Activated T-cell treated with anti-CD3 and anti-CD28 coated beads for 48 hours (primary cell): ENCODE measurements at places on chromosomes 6 and 20.

DNA sequence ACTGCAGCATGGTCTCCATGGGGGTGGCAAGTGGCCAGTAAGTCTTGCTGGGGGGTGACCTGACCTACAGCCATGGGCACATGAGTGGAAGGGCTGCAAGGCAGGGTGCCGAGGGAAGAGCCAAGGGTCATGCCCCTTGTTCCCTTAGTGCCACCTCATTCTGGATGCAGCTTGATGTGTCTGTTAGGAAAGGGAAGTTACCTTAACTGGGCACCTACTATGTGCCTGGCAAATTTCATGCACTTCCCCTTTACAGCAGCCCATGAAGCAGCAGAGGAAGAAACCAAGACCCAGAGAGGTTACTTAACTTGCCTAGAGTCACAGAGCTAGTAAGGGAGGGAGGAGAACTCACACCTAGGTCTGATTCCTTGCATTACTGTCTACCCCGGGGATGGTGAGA lies 174.0 kb downstream of the MRPL14 start:
- DNase-seq: no peak

GRCh38 chr20:33881989-33882388 lies 70.8 kb downstream of the CHMP4B start:
- no peak for DNase-seq

DNA sequence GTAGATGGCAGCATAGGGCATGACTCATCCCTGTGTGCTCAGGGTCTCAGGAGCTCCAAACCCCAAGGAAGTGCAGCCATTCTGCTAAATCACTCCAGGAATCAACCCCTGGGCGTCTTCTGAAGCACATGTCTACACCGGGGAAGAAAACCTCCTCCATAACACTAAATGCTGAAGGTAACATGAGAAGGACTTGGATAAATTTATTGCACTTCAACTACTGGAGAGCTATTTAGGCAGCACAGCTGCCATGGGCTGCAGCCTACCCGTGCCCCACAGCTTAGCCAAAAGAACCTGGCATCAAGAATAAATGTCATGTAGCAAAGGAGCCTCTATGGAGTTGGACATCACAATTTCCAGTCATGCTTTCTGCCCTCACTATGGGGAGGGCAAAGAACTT lies 152.4 kb upstream of the PROKR2 start:
- no peak for DNase-seq

DNA sequence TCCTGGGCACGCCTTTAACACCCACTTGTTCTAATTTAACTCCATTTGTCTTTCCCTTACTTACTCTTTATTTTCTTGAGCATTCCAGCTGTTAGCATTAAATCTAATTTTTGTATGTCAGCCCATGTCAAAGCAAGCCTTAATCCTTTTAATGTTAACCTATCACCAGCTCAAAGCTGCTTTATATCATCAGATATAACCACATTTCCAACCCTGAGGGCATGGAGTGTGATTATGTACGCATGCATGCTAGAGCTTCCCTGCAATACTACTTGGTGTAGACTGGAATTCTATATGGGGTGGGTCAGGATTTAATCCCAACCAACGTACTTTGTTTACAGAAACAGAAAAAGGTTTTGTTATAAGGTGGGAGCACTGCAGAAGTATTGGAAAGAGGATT lies 139.4 kb upstream of the HMGN3 start:
- no peak for DNase-seq

- DNase-seq: peak; percentile 10
These were observed at the start of gene PRSS35 for GRCh38 chr6:83511901-83512681. Gene PRSS35, plus strand, starts transcription at chr6:83512534. Its CDS starts 10,908 bp downstream, at chr6:83523442.

DNA sequence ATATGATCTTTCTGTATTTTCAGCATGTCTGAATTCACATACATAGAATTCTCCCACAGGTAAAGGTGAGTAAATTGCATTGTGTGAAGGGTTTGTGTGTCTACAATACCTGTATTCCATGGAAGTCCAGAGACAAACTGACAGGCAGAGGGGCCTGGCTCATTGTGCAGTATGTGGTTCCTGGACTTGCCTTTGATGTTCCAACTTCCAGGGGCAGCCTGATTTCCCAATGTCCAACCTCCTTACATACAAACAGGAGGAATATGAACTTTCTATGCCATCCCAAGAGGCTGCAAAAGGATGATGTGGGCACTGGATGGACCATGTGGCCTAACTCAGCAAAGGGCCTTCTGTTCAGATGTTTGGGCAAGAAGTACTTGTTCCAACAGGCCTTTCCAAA lies 58.5 kb downstream of the LYRM4 start:
- no peak for DNase-seq

- DNase-seq: no peak
These were observed 81.1 kb downstream of the ATP9A start for GRCh38 chr20:51687108-51687507.

DNA sequence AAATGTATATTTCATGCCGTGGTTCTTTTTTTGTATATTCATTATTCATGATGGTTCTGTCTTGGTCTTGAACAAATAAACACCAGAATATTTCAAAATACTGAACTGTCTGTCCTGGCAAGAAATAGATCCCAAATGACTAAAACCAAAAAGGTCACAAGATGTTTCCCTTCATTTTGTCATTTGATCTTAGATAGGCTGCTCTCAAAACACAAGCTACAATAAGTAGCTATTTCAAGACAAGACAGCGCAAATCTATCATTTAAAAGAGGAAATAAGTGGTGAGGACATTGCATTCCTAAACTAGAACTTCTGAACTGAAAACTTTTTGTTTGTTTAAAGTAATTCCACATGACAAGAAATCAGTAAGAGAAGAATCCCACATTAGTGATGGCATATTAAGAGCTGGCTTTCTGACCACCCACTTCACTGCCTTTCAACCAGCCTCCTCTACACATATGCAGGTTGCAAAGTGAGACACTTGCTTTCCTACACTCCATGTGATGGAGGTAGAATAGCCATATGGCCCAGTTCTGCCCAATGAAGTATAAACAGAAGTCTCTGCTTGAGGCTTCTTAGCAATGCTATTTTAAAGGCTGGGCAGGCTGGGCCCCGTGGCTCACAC lies 54.4 kb upstream of the CCDC28A start:
- DNase-seq: no peak

DNA sequence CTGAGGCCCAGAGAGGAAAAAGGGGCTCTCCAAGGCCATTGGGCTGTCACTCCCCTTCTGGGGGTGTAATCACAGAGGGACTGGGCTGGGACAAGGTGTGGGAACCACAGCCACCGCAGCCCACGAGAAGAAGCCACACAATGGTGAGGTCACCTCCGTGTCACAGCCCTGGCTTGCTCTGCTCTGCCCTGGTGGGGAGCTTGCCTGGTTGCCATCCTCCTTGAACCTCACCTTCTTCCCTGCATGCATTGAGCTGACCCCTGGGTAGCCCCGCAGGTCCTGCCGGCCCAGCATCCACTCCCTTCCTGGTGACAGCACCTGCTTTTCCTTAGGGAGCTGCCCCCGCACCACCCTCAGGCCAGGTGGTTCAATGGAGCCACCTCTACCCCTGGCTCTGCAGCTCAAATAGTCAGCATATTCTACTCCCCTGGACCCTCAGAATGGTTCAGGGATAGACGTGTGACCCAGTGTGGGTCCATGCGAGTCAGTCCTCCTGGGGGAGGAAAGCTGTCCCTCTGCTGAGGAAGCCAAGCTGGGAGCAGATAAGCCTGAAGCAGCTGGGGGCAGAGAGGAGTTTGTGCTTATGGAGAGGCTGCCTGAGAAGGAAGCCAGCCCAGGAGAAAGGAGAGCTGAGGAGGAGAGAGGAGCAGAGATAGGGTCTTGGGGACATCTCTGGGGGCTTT lies 21.3 kb downstream of the RBM38 start:
- no peak for DNase-seq

GRCh38 chr6:32064706-32065105 lies 26.5 kb downstream of the CYP21A2 start:
- DNase-seq: no peak

DNA sequence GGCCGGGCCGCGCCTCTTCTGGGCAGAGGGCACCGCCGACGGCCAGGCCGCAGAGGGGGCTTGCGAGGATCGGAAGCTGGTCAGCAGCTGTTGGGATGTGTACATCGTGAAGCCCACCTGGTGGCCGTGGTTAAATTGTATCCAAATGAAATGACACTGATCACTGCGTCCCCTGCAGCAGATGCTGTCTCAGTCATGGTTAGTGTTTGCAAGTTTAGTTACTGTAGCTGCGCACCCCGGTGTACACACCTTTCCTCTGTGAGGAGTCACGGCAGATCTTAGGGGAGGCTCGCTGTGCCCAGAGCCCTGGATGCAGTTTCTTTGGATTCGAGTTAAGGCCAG lies 653 bp downstream of the NAA20 start:
- DNase-seq: no peak

GRCh38 chr20:22352019-22352418 lies 232.4 kb downstream of the FOXA2 start:
- DNase-seq: no peak

DNA sequence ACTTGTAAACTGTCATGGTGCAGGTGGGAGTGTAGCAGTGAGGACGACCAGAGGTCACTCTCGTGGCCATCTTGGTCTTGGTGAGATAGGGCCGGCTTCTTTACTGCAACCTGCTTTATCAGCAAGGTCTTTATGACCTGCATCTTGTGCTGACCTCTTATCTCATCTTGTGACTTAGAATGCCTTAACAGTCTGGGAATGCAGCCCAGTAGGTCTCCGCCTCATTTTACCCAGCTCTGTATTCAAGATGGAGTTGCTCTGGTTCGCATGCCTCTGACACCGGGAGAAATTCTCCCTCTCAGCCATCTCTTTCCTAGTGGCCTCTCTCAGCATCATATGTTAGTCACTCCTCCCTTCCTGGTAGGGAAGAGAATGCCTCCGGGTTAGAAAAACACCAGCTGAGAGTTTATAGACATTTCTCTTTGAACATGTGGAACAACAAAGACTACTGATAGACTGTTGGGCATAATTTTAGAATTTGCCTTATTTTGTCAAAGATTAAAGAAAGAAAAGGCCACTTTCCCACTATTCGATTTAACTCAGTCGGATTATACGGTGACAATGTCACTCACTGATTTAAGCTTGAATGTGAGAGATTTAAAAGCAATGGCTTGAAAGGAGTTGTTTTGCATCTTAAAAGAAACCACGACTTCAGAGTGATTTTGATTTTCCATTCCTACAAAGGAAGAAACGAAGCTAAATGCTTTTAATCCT lies 67.9 kb upstream of the SNX9 start:
- no peak for DNase-seq

DNA sequence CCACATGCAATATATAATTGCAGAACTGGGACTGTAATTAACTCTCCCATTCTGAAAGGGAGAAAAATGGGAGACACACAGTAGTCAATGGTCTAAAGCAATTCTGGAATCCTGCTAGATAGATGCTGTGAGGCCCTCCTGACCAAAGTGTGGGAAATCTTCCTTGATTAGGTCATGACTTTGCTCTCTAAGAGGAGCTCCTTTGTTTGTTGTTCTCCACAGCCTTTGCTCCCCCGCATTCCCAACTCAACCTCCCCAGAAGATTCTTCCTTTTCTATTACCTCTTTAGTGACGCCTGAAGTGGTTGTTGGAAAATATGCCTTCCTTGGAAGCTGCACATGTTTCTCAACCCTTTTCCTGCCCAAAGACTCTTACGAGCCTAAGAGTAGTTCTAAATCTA lies 28.8 kb upstream of the LIN28B start:
- no peak for DNase-seq

DNA sequence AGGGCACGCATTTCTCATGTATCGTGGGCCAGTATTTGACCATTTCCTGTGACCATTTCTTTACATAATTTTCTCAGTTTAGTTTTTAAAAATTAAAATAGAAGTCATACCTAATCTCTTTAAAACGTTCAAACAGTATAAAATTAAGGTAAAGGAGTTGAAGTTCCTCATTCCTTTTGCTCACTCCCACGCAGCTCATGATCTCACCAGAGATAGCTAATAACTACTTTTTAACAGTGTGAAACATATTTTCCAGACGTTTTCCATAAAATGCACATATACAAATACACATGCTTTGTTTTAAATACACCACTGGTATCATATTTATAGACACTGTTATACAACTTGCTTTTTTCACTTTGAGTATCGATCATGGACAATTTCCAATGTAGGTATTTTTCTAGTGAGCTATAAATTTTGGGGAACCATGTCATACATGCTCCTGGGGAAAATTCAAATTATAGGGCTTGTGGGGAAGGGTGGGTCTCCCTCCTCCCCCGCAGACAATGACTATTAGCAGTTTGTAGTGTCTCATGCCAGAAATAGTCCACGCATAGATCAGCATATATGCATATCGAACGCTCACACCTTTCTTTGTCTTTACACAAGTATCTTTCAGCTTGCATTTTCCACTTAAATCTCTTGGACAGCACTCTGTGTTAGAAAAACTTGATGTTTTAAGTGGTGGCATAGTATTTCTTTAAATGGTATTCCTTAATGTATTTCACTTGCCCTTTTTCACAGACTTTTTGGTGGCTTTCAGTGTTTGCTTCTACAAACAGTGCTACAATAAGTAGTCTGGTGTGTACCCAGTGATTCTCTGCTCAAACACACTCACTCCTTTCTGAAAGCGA lies 145.5 kb upstream of the ZNF217 start:
- DNase-seq: no peak

DNA sequence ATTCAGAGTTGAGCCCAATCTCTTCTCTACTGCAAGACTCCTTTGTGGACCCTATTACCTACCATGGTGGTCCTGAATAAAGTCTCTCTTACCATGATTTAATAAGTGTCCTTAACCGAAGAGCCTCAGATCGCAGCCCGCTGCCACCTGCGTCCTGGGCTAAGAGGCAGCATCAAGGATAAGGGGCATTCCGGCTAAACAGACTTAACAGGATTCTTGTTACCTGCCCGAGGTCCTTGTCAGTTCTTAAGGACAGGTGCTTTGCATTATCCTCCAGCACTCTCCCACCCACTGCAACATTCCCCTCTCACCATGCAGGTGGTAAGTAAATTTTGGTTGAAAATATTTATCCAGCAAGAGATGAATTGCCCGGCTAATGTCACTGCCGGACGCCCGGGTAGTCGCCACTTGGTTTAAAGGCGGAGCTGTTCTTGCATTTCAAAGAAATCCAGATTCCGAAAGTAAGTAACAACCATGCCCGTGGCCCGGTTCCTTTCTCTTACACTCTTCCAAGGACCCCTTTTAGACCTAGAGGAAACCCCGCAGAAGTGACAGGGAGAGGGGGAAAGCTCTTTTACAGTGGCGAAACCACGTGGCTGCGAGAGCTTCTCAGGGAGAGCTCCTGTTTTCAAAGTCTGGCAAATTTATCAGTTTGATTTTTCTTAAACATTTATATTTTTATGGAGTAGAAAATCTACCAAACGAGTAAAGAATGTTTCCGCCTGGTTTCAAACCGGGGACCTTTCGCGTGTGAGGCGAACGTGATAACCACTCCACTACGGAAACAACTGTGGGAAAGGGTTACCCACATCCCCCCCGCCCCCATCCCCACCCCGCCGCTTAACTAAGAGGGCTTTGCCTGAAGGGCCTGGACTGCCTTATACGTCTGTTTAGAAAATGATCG lies 41.9 kb upstream of the PRSS16 start:
- DNase-seq: no peak

- DNase-seq: no peak
These were observed 135.6 kb upstream of the PTPRK start for GRCh38 chr6:128655978-128656498.

- DNase-seq: no peak
These were observed 33.2 kb downstream of the ADGRF5 start for GRCh38 chr6:46888578-46888977.
